ENCODE measurements at places on chromosomes 3 and 15.

DNA sequence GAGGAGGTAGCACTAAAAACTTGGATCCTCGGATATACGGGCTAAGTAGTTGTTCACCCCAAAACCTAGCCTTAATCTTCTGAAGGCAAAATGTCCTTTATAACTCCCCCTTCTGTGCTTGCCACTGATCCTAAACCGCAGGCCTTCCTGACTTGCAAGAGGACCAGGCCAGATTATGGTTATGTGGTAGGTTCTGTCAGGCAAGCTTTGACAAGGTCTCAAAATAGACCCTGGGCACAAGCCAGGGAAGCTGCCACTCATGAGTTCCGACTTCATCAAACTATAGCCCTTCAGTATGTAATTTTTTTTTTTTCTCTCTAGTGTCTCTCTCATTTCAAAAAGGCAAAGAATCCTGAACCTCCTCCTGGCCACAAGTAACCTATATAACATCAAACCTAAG is 3.2 kb downstream of the LRRFIP2 start:
- no peak for DNase-seq

DNA sequence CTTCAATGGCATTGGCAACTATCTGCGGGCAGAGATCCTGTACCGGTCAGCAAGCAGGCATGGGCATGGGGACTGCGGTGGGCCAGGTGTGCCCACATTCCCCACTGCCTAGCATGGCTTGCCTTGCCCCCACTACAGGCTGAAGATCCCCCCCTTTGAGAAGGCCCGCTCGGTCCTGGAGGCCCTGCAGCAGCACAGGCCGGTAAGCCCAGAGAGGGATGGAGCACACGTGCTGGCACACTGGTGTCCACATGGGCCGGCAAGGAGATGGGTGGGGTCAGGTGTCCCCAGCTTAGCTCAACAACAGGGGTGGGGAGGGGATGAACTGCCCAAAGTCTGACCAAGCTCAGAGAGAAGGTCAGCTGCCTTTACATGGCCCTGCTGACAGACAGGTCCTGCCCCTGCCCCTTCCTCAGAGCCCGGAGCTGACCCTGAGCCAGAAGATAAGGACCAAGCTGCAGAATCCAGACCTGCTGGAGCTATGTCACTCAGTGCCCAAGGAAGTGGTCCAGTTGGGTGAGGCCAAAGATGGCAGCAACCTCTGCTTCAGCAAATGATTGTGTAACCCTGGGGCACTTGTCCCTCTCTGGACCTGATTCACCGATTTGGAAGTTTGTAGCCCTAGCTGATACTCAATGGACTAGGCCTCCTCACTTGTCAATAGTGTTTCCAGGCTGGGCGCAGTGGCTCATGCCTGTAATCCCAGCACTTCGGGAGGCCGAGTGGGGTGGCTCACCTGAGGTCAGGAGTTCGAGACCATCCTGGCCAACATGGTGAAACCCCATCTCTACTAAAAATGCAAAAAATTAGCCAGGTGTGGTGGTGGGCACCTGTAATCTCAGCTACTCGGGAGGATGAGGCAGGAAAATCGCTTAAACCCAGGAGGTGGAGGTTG is 5.6 kb downstream of the NEIL1 start:
- DNase-seq = no peak

GRCh38 chr15:35019404-35020327 is 31.6 kb upstream of the ZNF770 start:
- DNase-seq = no peak

DNA sequence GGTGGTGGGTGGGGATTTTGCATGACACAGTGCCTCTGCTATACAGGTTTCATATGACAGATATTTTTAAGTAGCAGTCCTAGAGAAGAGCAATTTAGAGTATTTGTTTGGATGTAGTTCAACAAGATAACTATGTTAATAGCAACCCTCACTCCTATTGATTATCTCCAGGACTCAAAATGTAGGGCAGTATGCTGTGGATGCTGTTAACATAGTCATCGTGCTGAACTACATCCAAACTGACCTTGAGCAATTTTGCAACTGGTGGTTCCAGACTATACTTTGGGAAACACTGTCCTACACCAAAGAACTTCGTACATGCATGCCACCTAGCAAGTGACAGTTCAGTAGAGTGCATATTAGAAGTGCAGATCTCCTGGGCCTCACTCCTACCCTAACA is 117.6 kb downstream of the IL5RA start:
- no peak for DNase-seq

- DNase-seq = no peak
Measured at GRCh38 chr3:38580450-38581382, 68.8 kb downstream of the SCN5A start.

GRCh38 chr3:140428380-140428779 is 249.5 kb upstream of the TRIM42 start:
- no peak for DNase-seq

DNA sequence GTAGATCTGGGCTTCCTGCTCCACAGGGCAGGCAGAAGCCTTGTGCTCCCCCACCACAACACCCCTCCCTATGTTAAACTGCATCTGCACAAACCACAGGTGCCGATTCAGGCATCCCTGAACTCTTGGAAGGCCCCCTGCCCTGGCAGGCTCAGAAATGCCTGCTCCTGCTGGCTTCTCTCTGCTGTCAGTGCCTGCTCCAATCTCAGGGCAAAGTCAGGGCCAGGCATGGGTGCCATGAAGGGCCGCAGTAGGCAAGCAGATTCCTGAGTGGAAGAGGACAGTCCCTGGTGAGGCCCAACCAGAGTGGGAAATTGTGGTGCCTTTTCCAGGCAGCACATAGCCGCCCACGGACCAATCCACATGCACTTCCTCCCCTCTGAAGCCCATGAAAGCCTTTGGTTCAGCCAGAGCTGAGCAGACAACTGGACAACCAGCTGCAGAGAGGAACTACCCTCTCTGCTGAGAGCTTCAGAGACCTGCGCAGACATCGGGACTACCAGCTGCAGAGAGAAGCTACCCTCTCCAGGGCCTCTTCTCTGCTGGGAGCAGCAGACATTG is 13.6 kb downstream of the PRR20G start:
- no peak for DNase-seq

DNA sequence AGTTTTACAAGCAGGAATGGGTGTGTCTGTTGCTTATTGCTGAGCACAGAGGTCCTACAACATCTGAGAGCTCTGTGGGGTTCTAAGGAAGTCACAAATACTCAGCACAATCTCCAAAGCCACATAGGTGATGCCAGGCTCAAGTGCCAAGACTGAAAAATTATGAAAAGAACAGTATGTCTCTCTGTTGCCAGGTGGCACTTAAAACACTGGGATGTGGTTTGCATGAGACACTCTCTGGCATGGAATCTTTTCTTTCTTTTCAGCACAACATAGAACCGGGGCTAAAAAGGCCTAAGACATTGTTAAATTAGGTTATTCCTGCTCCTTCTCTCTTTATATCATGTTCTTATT is 127.3 kb upstream of the PRICKLE2 start:
- DNase-seq = no peak

GRCh38 chr3:48634661-48635221 is 520 bp downstream of the SLC26A6 start:
- peak; percentile 69 for DNase-seq

DNA sequence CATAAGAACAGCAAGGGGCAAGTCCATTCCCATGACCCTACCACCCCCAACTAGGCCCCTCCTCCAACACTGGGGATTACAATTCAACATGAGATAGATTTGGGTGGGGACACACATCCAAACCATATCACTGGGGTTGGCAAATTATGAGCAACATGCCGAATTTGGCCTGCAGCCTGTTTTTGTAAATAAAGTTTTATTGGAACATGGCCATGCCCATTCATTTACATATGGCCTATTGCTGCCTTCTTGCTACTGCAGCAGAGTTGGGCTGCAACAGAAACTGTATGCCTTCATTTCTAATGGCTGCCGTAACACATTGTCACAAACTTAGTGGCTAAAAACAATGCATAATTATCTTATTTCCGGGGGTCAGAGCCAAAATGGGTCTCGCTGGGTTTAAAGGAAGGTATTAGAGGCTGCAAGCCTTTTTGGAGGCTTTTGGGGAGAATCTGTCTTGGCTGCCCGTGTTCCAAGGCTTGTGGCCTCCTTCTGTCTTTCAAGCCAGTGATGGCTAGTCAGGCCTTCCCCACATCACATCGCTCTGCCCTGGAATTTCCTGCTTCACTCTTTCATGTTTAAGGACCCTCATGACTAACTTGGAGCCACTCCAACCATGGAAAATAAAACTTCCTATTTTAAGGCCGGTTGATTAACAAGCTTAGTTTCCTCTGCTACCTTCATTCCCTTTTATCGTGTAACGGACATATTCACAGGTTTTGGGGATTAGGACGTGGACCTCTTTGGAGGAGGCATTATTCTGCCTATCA is 428.5 kb upstream of the PROK2 start:
- no peak for DNase-seq

- DNase-seq = no peak
Measured at GRCh38 chr15:43901495-43901894, 74.7 kb downstream of the WDR76 start.

DNA sequence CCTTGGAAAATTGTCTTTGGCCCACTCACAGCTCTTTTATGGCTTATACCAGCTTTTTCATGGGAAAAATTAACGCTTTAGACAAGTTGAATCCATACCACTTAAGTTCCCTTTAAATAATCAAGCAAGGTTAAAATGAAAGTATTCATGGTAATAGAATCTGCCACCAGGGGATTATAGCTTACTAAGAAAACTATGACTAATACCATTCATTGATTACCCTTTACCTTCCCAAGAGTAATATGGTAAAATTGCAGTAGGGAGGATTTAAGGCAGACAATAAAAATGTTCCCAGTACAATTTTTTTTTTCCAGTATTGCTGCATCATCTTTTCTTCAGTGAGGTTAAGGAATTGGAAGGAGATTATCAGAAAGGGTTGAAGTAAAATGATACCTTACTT is 641.1 kb upstream of the NAALADL2 start:
- no peak for DNase-seq

GRCh38 chr3:182259579-182259978 is 533.7 kb upstream of the ATP11B start:
- no peak for DNase-seq

DNA sequence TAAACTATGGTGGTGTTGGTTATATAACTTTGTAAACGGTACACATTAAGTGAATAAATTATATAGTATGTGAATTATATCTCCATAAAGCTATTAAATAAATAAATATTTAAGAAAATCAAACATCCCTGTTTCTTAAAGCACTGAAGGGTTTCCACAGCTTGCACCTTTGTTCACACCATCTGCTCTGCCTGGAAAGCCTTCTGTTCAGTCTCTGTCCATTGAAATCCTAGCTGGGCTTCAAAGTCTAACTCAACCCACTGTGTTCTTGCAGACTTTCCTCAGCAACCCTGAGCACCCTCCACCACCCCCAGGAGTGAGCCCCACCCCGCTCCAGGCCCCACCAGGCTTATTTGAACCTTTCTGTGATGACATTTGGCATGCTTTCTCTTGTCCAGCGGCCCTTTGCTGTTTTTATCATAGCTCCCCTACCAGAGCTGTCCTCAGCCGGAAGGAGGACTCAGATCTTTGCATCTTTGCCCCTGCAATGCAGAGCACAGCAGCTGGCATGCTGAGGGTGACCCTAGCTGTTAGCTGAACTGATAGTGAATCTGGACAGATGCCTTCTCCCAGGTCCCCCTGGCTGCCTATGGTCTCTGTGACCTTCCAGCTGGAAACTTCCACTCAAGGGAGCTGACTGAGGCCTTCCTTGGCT is 105.2 kb downstream of the DAPK2 start:
- peak; percentile 14 for DNase-seq

- DNase-seq = no peak
Measured at GRCh38 chr3:105561876-105562275, 195.2 kb downstream of the ALCAM start.

All from adrenal gland (tissue), 19 donors.